ENCODE measurements at places on chromosomes 2 and 18.

- no peak overlapping the region for H3K4me3 ChIP-seq
- H3K36me3 ChIP-seq, result no peaks in the 10 kb centered on the region
- no peak for DNase-seq
- no peak overlapping the region for H3K27ac ChIP-seq
These were observed 15.2 kb downstream of the OTOF start for GRCh38 chr2:26462511-26463243.

DNA sequence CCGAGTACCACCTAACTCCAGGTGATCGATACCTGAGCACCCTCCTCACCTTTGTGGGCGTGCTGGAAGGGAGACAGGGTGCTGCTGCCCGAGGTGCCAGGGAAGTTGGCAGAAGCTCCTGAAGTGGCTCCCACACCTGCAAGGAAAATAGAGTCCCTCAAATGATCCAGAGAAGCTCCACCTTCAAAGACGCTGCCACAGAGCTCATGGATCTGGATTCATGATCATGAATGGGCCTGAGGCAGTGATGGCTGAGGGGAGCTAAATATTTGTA lies 76.5 kb downstream of the EDAR start:
- no peaks in the 10 kb centered on the region for H3K36me3 ChIP-seq
- H3K4me1 ChIP-seq, result peaks cover 5% of the 10 kb centered on the region
- no peaks in the 10 kb centered on the region for H3K27me3 ChIP-seq
- H3K27ac ChIP-seq, result no peak overlapping the region
- DNase-seq, result peak; percentile 6

DNA sequence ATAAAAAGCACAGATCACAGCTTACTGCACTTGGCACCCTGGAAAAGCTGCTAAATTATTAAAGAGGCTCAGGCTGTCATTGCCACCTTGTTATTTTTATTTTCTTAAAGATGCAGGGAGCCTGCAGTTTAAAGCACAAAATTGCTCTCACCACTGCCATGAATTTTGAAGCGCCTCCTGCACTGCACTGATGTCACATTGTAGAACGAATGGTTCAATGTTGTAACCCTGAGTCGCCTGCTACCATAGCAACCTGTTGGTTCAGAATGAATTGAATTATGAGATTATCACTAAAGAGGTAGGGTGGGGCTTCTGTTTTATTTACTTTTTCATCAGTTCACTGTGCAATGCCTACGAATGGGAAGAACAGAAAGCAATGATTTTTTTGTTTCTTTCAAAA lies 16.5 kb downstream of the SCG2 start:
- H3K4me1 ChIP-seq, result no peaks in the 10 kb centered on the region
- no peak overlapping the region for H3K27ac ChIP-seq
- H3K4me3 ChIP-seq, result no peak overlapping the region
- no peak for DNase-seq
- H3K36me3 ChIP-seq, result no peaks in the 10 kb centered on the region

- peaks cover 3% of the 10 kb centered on the region for H3K36me3 ChIP-seq
- H3K4me1 ChIP-seq, result peaks cover 49% of the 10 kb centered on the region
- no peaks in the 10 kb centered on the region for H3K27me3 ChIP-seq
These were observed 60.1 kb downstream of the LIMS1 start for GRCh38 chr2:108594132-108594981.

DNA sequence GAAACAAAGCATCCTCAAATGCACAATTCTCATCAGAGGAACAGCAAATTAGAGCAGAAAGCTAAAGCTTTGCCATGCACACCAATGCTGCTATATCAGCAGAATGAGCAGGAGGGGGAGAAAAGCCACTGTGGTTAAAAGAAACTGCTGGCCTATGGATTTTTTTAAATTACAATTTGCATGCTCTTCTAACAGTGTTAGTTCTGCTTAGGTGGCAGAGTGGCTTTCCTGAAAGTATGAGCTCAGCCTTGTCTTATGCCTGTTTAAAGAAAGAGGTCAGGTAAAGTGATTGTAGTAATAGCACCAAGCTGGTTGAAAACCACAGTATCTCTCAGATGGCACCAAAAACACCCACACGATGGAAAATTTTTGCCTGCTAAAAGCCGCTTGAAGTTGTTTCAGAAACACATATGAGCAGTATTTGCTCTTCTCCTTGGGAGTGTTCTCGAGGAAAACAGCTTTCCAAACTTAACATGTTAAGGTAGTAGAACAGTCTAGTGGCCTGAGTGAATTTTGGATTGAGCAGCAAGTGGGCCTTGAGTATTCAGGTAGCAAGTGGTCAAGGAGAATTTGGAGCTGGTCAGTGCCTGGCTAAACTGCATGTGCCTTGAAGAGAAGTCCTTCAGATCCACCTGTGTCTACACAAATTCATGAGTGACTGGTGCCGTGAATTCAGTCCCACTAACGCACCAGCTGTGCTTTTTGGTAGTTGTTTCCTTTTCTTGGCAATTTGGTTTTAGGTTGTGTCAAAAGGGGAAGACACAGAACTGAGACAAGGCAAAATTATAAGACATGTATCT lies 19.6 kb upstream of the NDUFV2 start:
- peak overlapping the region; percentile 94 for H3K27ac ChIP-seq
- H3K36me3 ChIP-seq, result peaks cover 23% of the 10 kb centered on the region
- peak; percentile 66 for DNase-seq
- H3K4me1 ChIP-seq, result peaks cover 48% of the 10 kb centered on the region
- H3K4me3 ChIP-seq, result peak overlapping the region; percentile 56
- H3K27me3 ChIP-seq, result no peaks in the 10 kb centered on the region

GRCh38 chr2:100143286-100143685 lies 896 bp upstream of the AFF3 start:
- peaks cover 12% of the 10 kb centered on the region for H3K27me3 ChIP-seq
- H3K27ac ChIP-seq, result peak overlapping the region; percentile 89
- peaks cover 60% of the 10 kb centered on the region for H3K4me1 ChIP-seq

DNA sequence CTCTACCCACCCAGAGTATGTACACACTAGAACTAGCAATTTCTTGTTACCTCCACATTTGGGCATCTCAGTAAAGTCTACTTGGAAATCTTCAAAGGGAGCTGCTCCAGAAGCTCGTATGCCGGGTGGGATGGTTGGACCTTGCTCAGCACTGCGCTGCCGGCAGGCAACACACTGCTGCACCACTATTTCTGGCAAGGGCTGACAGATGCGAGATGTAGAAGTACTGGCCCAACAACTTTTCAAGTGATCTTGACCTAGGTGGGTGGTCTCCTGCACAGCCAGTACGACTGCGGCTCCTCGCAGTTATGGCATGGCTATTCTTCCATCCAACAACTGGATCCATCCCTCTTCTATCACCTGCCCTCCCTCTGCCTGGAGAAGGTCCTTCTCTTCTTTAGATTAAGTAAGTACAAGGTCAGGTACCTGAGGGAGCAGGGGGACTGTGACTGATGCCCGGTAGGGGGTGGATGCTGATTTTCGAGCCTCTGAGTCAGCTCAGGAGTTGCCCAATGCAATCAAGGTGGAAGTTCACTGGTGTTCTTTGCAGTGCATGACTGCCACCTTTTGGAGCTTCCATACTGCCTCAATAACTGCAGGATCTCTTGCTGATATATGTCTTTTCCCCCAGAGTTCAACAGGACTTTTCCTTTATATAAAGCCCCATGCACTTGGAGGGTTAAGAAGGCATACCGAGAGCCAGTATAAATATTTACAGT lies 100.4 kb upstream of the SLC1A4 start:
- H3K27ac ChIP-seq, result no peak overlapping the region
- H3K27me3 ChIP-seq, result peaks cover 18% of the 10 kb centered on the region
- no peaks in the 10 kb centered on the region for H3K4me1 ChIP-seq
- H3K4me3 ChIP-seq, result no peak overlapping the region
- DNase-seq, result no peak

DNA sequence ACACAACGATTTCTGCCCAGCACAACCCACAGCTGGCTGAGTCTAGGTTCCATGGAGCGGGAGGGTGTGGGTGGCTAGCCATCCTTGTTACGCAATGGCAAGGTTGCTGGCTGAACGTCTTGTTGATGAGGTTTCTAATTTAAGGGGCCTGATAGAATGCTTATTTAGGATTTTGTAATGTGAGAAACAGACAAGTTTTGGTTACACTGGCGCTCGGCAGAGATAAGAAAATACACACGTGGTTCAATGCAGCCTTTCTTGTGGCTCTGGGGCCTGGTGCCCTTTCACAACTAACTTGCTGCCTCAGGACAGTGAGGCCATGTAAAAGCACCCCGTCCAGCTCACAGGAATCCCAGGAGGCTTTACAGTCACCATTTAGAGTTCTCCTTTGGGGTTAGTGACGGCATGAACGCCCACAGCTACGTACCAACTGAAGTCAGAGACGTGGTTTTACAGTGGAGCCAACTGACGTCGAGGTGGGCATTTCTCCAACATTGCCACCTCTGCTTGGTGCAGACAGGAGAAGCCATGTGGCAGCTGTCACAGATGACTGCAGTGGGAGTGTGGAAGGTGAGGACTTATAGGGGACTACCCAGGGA lies 29.7 kb upstream of the PIEZO2 start:
- no peak overlapping the region for H3K4me3 ChIP-seq
- no peaks in the 10 kb centered on the region for H3K36me3 ChIP-seq
- no peak for DNase-seq
- H3K4me1 ChIP-seq, result no peaks in the 10 kb centered on the region
- no peak overlapping the region for H3K27ac ChIP-seq

DNA sequence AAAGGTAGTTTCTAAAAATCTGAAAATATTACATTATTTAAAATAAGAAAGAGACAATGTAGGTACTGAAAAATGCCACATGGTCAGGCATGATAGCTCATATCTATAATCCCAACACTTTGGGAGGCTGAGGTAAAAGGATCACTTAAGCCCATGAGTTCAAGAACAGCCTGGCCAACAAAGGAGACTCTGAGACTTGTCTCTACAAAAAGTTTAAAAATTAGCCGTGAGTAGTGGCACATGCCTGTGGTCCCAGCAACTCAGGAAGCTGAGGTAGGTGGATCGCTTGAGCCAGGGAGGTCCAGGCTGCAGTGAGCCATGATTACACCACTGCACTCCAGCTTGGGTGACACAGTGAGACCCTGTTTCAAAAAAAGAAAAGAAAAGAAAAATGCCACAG lies 21.8 kb downstream of the ATAD2B start:
- DNase-seq, result no peak
- peaks cover 8% of the 10 kb centered on the region for H3K36me3 ChIP-seq
- H3K4me1 ChIP-seq, result peaks cover 7% of the 10 kb centered on the region
- H3K27me3 ChIP-seq, result no peaks in the 10 kb centered on the region

- peaks cover 10% of the 10 kb centered on the region for H3K4me1 ChIP-seq
- no peak for DNase-seq
- no peaks in the 10 kb centered on the region for H3K36me3 ChIP-seq
- H3K27ac ChIP-seq, result no peak overlapping the region
- H3K27me3 ChIP-seq, result no peaks in the 10 kb centered on the region
- no peak overlapping the region for H3K4me3 ChIP-seq
These were observed 38.6 kb upstream of the GPC1 start for GRCh38 chr2:240396623-240397541.

- DNase-seq, result no peak
- H3K4me3 ChIP-seq, result no peak overlapping the region
- no peaks in the 10 kb centered on the region for H3K4me1 ChIP-seq
- H3K36me3 ChIP-seq, result no peaks in the 10 kb centered on the region
These were observed 146.3 kb downstream of the CALCRL start for GRCh38 chr2:187301706-187302105.

DNA sequence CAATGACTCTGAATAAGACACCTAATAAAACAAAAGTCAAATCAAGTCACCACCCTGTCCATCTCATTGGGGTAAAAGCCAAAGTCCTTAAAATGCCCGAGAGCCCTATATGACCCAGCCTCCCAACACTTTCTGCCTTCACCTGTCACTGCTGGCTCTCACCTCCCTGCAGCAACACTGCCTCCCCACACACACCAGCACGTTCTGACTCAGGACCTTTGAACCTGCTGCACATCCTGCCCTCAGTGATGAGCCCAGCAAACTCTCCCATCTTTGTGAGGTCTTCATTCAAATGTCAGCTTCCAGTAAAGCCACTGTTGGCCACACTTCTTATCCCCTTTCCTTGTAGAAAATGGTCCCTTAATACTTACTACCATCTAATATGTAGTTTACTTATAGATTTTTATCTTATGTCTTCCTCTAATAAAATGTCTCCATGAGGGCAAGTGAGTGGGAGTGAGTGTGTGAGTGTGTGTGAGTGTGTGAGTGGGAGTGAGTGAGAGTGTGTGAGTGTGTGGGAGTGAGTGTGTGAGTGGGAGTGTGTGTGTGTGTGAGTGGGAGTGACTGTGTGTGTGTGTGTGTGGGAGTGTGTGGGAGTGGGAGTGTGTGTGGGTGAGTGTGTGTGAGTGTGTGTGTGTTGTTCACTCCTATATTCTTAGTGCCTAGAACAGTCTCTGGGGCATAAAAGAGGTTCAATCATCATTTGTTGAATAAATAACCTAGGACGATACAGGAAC lies 504.7 kb downstream of the EIPR1 start:
- H3K4me3 ChIP-seq, result no peak overlapping the region
- H3K36me3 ChIP-seq, result no peaks in the 10 kb centered on the region
- H3K27me3 ChIP-seq, result no peaks in the 10 kb centered on the region
- H3K4me1 ChIP-seq, result no peaks in the 10 kb centered on the region

GRCh38 chr18:28771849-28772248 lies 594.9 kb upstream of the CDH2 start:
- no peaks in the 10 kb centered on the region for H3K27me3 ChIP-seq
- H3K36me3 ChIP-seq, result no peaks in the 10 kb centered on the region
- no peak overlapping the region for H3K27ac ChIP-seq
- H3K4me1 ChIP-seq, result peaks cover 2% of the 10 kb centered on the region
- DNase-seq, result no peak

DNA sequence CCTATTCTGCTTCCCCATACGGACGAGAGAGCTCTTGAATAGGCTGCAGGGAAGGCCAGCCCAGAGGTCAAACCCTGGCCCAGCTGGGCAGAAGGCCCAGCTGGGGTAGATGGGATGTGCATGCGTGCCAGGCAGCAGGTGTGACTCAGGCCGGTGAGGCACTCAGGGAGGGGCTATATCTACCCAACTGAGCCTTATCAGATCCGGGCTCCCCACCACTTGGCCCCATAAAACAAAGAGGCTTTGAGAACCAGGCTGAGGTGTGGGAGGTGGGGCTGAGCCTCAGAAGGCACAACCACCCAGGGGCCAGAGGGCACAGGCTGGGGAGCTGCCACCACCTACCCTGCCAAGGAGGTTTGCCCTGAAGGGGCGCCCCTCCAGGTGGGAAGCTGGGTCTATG lies 8.0 kb upstream of the CFAP65 start:
- no peak overlapping the region for H3K27ac ChIP-seq
- no peaks in the 10 kb centered on the region for H3K36me3 ChIP-seq
- H3K4me1 ChIP-seq, result no peaks in the 10 kb centered on the region
- H3K4me3 ChIP-seq, result no peak overlapping the region

- H3K27me3 ChIP-seq, result no peaks in the 10 kb centered on the region
- H3K4me3 ChIP-seq, result no peak overlapping the region
- no peaks in the 10 kb centered on the region for H3K4me1 ChIP-seq
- no peak for DNase-seq
- H3K27ac ChIP-seq, result no peak overlapping the region
These were observed 130.3 kb upstream of the FAM98A start for GRCh38 chr2:33729353-33729752.

Data from activated CD8-positive, alpha-beta T cell treated with anti-CD3 and anti-CD28 coated beads, Interleukin-2, amount 10 ng/mL, durations not matched to agents 7 days and 5 days (primary cell).